ENCODE measurements at places on chromosomes 16 and 17.

- peak; percentile 81 for DNase-seq
Measured at GRCh38 chr17:70159980-70160379, 9.4 kb upstream of the KCNJ2 start.

DNA sequence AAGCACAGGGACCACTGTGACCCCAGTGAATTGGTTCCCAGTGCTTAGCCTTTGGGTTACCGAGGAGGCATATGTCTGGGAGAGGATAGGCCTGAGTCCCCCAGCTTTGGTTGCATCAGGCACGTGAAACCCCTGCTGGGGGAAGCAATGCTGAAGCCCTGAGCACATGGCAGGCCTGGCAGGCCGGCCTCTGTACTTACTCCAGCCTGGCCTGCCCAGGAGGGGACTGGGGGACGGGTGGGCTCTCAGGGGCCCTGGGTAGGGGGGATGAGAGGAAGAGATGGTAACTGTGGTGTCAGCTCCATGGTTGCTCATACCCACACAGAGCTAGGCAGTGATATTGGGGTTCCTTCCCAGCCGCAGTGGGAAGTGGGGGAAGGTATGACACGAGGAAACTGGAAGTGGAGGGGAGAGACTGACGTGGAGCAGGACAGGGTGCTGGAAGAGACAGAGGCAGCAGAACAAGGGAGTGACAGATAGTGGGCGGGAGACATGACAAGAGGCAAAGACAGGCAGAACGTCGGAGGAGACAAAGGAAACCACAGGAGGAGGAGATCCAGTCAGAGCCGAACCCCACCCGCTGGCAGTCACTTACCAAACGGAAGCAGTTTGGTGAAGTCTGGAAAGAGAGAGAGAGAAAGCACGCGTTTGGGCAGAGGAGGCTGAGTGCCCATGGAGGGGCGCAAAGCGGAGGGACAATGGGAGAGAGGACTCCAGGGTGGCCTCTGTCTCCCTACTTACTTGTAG, 9.1 kb downstream of the TMEM208 start:
- no peak for DNase-seq

DNA sequence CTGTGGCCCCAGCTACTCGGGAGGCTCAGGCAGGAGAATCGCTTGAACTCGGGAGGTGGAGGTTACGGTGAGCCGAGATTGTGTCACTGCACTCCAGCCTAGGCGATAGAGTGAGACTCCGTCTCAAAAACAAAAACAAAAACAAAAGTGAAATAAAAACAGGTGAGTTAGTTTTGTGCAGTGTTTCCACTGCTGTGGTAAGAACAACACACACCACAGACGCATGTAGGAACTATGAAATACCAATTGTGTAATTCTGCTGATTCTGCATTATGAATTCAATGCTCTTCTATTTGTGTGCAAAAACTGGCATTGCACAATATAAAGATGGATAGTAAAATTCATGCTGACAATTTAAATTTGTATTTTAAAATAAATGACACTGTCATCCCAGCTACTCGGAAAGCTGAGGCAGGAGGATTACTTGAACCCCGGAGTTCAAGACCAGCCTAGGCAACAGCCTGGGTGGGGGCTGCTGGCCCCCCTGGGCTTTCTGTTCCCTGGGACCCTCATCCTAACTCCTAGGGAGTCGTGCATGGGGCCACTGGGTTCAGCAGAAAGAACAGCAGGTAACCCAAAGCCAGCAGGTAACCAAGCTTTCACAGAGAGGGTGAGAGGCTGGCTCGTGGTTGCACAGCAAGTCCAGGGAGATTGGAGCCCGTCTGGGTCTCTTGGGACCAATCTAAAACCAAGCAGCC, 10.6 kb upstream of the RHBDF2 start:
- no peak for DNase-seq

GRCh38 chr16:69110406-69110805, 5.0 kb downstream of the HAS3 start:
- no peak for DNase-seq

DNA sequence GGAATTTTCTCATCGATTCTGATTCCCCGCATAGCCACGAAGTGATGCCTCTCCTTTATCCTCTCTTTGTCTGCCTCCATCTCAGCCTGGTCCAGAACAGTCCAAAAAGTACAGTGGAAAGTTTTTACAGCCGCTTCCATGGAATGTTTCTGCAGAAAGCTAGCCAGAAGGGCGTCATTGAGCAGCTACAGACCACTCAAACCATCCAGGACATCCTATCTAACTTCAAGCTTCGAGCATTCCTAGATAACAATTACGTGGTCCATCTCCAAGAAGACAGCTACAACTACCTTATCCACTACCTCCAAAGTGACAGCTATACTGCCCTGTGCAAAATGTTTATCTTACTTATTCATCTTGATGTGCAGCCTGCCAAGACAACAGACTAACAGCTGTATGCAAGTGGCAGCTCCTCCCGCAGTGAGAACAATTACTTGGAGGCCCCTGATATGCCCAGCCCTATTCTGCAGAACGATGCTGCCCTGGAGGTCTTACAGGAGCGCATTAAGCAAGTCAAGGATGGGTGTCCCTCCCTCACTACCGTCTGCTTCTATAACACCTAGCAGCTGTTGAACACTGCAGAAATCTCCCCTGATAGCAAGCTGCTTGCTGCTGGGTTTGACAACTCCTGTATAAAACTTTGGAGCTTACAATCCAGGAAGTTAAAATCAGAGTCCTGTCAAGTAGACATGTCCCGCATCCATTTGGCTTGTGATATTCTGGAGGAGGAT, 38.9 kb downstream of the SLFN12L start:
- no peak for DNase-seq

GRCh38 chr17:29596811-29597210, 3.9 kb downstream of the ANKRD13B start:
- no peak for DNase-seq

- DNase-seq: no peak
Measured at GRCh38 chr17:42698736-42699414, 16.5 kb downstream of the CNTNAP1 start.

- DNase-seq: no peak
Measured at GRCh38 chr16:53519417-53520091, 16.5 kb upstream of the AKTIP start.

DNA sequence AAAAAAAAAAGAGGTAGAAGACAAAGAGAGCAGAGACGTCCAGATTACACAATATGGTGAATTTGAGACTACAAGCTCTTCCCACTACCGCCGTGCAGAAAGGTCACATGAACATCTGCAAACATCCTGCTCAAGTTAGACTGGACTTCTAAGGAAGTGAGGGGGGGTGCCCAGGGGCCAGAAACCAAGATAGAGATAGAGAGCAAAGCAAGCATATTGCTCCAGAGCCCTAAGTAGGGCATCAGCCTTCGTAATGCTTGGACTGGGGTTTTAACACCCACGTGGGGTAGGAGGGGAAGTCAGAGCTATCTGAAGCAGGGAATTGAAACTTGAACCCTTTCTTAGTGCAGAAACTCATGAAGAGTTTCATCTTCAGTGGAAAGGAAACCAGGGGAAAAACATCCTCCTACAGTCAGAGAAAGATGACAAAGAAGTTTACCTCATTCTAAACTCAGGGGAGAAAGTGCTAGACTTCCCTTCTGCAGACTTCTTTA, 8.7 kb downstream of the CLEC19A start:
- DNase-seq: no peak

DNA sequence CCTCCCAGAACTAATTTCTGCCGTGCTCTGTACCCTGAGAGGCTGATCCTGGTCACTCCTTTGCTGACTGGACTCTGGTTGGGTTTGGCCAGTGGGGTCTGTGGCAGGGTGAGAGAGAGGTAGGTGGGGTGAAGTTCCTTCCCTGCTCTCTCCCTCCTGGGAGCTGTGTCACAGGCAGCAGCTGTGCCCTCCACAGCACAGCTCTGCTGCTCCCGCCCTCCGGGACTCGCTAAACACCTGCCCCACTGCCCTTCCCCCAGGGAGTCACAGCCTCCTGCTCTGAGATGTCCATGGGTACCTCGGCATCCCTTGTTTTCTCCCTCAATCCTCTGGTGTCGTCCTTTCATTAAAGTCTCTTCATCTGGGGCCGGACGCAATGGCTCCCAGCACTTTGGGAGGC, 66.4 kb downstream of the SRCIN1 start:
- no peak for DNase-seq

DNA sequence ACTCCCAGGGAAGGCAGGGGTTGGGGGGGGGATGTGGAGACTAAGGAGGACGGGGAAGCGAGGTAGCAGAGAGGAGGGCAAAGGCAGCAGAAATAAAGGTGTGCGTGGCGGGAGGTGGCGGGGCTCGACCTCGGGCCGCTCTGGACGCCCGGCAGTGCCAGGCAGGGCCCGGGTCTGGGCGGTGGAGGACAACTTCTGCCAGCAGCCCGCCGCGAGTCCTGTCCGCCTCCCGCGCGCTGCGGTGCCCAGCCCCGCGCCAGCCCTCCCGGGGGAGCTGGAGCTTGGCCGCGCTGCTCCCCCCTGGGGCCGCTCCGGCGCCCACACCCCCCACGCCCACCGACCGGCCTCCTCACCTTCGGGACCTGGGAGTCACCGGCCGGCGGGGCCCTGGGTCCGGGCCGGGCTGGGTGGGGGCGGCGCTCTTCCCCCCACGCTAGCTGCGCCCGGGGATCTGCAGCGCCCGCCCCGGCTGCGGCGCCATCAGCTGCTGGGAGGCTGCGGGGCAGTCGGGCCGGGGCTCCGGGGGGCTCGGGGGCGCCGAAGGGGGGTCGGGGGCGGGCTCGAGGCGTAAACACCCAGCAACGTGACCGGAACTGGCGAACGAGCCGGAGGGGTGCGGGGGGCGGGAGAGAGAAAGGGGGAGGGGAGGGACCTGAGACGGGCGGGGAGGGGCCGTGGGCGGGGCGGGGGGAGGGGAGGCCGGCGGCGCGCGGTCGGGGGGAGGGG, at the start of gene CCDC92B:
TSS of gene CCDC92B (minus strand) at position 595 of the 726 bp plus-strand sequence. CDS start 14,507 bp downstream, outside the sequence.
- no peak for DNase-seq

- no peak for DNase-seq
Measured at GRCh38 chr17:49635121-49635520, 42.8 kb downstream of the SPOP start.

GRCh38 chr16:31136287-31136662, 748 bp upstream of the PRSS8 start:
- no peak for DNase-seq

DNA sequence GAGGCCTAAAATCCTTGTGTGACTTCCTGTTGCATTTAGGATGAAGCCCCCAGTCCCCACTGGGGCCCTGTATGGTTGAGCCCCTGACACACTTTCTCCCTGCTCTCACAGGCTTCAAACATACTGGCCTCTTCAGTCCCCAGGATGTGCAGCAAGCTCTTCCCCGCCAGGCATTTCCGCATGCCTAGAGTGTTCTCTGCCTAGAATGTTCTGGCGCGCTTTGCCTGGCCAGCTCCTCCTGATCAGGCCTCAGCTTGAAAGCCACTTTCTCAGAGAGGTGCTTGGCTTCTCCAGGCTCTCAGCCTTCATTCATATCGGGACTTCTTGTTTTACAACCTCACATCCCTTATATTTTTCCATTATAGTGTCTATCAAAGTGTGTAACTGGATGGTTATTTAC, 123.7 kb downstream of the SPACA3 start:
- no peak for DNase-seq

- no peak for DNase-seq
Measured at GRCh38 chr17:49766918-49767530, 3.1 kb upstream of the FAM117A start.

DNA sequence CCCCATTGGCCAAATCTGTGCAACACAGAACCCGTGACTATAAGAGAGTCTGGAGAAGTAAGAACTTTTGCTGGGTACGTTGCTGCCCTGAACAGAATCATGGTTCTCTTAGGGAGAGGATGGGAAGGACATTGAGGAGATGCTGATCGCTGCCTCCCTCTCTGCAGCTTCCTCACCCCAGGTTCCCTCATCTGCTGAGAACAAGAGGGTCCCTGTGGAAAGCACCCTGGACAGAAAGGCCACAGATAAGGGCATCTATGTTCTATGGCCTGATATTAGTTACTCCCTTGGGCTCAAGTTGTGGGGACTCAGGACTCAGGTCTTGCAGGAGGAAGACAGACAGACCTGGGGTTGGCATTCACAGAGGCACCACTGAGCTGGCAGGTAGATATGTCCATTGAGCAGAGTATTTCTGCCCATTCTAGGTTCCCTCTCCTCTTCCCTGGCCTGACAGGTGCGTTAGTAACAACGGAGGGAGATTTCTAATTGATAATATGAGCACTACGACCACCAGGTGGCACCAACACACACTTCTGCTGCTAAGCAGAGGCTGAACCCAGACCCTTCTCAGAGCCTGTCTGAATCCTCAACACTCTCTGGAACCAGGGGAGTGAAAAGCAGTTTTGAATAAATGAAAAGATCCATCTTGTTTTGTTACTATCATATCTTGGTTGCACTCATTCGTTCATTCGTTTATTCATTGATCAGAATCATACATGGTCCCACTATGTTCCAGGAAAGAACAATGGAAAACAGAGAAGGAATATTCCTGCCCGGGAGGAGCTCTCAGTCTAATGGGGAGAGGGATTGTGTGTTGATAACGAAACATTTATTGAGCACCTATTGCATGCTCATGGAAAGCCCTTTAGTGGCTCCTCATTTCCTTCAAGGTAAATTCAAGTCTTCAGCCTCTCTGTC, 56.4 kb downstream of the SLC6A2 start:
- peak; percentile 47 for DNase-seq

DNA sequence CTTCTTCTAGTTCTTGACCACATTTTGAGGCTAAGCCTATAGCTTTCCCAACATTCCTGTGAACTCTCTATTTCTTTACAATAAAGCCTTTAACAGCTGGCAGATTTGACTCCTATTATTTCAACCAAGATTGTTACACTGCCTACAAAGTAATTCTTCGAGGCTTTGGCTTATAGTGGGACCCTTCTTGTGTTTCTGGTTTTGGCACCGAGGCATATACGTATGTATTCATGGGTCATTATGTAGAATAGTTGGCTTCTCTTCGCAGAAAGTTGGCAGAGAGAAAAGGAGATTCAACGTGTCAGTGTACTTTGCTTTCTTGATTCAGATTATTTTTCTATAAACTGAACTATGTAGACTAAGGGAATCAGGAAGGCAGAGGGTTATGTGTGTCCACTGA, 102.2 kb downstream of the ABCA8 start:
- DNase-seq: no peak

- DNase-seq: no peak
Measured at GRCh38 chr16:1538804-1539520, 5.5 kb downstream of the TMEM204 start.

Data from endothelial cell of umbilical vein (primary cell).